ENCODE measurements at places on chromosomes 1 and 21.

DNA sequence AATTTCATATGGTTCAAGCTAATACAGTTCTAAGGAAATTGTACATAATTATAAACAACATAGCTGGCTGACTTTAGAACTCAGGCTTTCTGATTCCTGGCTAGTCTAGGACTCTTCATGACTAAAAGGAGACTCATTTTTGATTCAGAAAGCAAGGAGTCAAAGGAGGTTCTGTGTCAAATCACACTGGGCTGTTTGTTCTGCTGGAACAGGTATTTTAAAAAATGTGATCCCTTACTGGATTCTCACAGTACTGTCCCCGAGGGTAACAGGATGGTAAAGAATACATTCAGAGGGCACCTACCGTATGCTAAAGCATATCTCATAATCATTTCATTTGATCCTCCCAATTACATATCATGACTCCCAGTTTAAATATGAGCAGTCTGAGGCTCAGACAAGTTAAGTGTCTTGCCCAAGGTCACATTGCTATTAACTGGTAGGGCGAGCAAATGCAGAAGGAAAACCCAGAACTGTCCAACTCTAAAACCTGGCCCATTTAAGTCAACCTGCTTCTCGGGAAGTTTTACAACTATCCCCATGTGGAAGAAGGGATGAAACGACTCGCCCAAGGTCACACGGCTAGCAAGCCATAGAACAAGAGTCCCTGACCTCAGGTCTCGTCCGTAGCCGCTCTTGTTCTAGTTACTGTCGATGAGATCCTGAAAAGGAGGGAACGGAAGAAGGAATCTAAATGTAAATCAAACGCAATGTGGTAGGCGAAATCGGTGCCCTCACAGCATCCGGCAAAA, 675 bp downstream of the MYSM1 start:
- DNase-seq: no peak

DNA sequence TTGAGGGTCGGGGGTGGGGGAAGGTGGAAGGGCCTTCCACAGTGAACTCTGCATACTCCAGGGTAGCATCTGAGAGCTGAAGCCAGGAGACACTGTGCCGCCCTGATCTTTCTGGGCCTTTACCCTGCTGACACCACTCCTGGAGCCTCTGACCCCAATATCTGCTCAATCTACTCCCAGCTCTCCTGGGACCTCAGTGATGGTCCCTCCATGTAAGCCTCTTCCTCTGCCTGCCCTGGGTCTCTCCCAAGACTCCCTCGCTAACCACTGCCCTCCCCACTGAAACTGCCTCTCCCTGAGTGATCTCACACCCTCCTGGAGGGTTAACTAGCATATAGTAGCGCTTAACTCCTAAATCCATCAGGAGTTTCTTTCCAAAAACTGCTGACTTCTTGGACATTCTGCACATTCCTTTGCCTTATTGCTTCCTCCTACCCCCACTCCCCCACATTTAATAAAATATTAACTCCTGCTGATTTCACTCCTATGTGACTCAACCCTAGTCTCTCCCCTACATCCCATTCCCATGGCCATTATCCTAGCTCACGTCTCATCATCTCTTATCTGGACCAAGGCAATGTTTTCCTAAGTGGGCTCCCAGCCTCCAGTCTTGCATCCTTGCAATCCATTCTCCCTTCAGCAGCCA, 145.6 kb downstream of the HMGB4 start:
- DNase-seq: no peak

- DNase-seq: no peak
Measured at GRCh38 chr1:193884848-193885558, 698.6 kb upstream of the B3GALT2 start.

DNA sequence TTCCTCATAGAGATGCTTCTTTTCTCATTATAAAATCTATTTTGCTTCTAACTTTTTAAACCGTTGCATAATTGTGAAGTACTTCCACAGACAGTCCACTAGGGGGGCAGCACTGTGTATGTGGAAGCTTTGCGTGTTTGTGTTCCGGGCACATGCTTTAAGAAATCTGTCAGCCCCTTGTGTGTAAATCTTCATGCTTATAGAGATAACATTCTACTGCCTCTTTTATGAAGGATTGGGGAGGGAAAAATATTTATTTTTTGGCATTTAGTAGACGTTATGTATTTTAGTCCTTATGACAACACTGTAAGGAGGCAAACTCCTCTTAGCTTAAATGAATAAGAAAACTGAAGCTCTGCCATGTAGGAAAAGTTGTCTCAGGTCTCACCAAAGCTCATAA, 157.3 kb upstream of the PTGFR start:
- no peak for DNase-seq

DNA sequence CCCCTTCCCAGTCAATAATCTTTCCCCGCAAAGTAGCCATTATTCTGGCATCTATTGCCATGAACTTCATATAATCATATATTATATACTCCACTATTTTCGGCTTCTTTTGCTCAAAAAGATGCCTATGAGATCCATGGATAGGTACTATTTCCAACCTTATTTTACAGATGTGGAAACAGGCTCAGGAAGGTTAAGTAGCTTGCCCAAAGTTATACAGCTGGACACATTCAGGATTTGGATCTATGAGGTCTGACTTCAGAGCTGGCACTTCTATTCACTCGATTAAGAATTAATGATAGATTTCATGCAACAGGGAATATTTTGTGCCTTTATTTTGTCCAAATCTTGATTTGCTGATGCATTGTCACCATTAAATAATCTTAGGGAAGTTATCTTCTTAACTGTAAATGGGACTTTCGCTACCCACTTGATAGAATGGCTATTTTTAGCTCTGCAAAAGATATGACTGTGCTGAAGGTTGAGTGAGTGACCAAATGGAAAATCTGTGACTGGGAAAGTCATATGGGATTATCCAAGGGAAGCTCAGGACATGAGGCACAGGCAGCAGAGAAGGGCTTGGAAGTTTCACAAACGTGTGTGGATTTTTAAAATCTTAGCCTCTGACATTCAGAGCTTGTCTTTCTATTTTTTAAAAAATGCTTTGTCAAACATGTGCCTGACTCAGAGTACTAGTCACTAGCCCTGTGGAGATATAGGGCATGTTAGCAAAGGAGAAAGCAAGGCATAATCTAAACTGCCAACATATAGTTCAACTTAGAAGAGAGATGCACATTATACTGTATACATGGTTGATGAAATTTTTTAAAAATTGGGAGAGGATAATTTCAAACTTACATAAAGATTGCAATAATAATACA, 36.5 kb downstream of the GIPC2 start:
- DNase-seq: no peak

DNA sequence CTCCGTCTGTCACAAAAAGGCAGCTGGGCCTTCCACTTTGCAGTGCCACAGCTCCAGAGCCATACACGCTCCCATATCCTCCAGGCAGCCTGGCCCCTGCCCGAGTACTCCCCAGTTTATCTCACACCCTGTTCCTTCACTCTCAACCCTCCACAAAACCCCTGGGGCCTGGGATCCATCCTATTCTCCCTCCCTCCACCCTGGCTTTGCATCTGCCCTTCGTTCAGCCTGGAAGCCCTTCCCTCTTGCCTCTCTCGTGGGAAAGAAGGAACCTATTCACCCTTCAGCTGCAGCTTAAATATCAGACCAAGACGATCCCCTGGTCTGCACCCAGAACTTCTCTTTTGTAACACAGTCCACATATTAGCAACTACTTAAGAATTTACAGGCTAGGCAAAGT, 56.7 kb downstream of the CAMK2N1 start:
- no peak for DNase-seq

GRCh38 chr1:212205843-212206242, 79.4 kb upstream of the PPP2R5A start:
- DNase-seq: no peak

DNA sequence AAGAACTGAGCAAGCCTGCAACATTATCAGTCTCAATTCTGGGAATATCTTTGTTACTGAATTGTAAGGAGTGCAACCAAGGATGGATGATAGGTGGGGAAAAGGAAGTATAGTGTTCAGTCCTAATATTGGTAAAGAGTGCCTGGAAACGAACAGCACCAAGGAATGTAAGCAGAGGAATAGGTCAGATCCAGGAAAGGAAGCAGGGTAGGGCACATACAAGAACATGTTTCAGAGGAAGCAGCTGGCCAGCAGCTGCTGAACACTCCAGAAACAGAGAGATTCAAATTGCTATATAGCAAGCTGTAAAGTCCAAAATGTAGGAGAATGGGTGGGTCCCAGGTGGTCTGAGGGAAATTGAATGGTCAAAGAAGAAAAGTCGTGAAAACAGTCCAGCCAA, 37.9 kb downstream of the CRB1 start:
- no peak for DNase-seq

Data from HuH-7.5 (cell line).